ENCODE measurements at places on chromosomes 2 and 18.
A peak's percentile ranks its signal among the peaks of the same experiment; 100 is the strongest.

GRCh38 chr2:69178756-69179155 is 165.8 kb downstream of the ANTXR1 start:
- DNase-seq = no peak

DNA sequence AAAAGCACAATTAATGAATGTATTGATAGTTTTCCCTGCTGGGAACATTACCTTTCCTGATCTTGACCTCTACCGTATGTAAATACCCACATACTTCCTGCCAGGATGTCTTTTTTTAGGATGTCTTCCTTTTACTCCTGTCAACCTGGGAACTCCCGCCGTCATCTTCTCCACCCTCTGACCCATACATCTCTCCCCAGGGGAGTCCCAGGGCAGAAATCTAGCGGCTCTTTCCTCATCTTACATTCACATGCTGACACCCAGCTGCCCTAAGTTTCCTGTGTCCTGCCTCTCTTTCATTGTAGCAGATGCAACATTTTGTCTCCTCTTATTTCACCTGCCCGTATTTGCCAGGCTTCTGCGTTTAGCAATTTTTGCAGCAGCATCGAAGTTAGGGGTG is 107.8 kb downstream of the CRIM1 start:
- no peak for DNase-seq

GRCh38 chr18:3840766-3841165 is 390.8 kb downstream of the TGIF1 start:
- DNase-seq = no peak

DNA sequence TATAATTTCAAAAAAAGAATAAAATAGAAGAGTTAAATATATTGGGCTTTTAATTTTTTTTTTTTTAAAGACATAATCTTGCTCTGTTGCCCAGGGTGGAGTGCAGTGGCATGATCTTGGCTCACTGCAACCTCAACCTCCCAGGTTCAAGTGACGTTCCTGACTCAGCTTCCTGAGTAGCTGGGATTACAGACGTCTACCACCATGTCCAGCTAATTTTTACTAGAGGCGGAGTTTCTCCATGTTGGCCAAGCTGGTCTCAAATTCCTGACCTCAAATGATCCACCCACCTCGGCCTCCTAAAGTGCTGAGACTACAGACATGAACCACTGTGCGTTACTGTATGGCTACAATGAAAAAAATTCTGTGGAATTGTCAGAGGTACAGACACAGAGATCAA is 98.1 kb upstream of the RGPD4 start:
- DNase-seq = no peak

DNA sequence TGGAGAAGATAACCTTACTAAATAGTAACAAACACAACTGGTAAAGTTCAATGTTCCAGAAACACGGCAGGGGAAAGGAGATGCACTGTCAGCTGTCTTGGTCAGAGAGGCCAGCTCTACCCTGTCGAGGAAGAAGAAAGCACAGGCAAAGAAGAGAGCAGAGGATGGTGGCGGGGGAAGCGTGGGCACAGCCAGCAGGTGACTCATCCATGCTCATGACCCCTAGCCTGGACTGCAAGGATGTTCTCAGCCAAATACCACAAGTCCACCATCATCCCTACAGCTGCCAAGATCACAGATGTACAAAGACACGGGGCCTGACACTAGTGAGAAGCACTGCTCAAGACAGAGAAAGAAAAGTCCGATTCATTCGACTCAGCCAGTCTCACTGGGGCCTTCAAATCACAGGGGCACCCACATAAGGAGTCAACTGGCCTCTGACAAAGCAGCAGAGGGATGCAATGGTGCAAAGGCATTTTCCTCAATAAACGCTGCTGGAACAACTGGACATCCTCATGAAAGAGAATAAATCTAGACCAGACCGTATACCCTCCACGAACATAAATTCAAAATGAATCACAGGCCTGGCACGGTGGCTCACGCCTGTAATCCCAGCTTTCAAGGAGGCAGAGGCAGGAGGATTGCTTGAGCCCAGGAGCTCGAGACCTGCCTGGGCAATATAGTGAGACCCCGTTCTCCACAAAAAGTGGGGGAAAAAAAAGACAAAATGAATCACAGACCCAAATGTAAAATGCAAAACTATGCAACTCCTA is 5.6 kb downstream of the DTYMK start:
- no peak for DNase-seq

GRCh38 chr18:697012-697411 is 15.4 kb downstream of the ENOSF1 start:
- DNase-seq = no peak

GRCh38 chr2:238635647-238636051 is 208.9 kb downstream of the ASB1 start:
- DNase-seq = no peak

DNA sequence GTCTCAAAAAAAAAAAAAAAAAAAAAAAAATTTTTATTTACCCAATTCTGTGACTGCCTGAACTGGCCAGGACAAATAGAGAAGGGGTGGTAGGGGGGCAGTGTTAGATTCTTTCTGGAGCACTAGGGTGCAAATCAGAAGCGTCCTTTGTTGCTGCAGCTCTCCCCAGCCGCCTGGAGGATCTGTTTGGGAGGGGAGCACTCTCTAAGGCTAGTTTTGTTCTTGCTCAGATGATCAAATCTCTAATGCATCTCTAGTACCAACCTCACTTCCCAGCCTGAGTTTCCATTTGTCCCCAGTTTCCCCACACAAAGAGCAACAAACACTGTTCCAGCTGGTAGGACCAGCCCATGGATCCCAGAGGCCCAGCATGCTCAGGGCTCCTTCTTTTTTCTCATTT is 83.0 kb downstream of the GBX2 start:
- DNase-seq = no peak

DNA sequence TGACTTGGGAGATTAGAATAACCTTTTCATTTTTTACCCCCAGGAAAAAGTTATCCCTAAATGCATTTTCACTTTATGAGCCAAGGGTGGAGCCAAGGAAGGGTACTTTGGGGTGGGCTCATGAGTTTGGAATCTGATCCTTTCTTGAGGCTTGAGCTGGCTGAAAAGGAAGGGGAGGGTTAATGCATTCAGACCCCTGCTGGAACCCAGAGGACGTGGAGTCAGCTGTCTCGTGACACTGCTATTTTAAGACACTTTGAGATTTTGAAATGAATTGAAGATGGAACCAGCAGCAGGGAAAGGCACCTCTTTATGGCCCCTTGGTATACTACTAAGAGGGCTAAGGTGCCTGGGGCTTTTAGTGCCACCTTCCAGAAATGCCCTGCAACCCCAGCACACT is 90.4 kb downstream of the MARCHF4 start:
- no peak for DNase-seq

DNA sequence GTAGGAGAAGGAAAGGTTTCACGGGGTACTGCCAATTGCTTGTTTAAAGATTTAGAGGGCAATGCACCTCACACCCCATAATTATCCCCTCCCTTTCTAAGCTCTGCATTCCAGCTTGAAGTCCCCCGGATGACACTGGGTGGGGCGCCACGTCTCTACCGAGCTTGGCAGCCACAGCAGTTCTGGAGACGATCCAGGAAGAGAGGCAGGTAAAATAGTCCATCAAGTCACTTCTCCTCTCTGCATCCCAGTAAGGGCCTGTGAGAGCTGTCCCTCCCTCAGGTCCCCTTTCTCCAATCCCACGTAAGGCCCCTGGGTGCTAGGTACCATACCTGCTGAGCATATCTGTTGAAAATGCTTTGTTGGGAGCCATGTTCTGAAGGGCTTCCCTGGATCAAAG is 65.7 kb downstream of the CAPN13 start:
- DNase-seq = no peak

GRCh38 chr2:186592137-186592875 is 2.5 kb downstream of the ITGAV start:
- DNase-seq = no peak

DNA sequence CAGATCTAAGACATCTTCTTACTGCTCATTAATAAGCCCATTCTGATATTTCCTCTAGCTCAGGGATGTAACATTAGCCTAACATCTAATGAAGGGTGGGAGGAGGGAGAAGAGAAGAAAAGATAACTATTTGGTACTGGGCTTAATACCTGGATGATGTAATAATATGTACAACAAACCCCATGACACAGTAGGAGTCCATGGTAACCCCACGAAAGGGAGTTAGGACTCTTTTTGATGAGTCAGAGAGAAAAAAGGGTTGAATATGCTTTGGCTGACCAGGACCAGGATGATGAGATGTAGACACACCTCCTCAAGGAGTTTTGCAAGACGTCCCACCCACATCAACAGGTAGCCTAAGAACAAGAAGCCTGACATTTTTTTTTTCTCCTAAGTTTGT is 34.4 kb upstream of the DLX2 start:
- DNase-seq = no peak

- DNase-seq = no peak
Observed at GRCh38 chr2:29663268-29663667, 258.1 kb downstream of the ALK start.

- DNase-seq = no peak
Observed at GRCh38 chr2:21416226-21416625, 292.5 kb downstream of the TDRD15 start.

DNA sequence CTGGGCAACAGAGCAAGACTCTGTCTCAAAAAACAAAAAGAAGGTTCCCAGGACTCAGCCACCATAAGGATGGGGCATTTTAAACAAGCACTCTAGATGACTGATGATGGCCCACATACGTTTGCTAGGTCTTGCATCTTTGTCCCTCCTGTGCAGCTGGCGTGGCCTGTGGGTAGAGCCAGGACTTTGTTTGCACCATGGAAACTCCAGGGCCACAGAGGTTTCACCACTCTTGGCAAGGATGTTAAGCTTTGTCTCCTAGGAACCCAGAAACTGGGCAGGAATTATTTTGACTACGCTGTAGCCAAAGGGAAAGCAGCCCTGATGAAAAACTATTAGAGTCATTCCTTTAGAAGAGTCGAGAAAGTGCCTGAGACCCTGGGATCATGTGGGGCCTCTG is 75.3 kb upstream of the STPG4 start:
- no peak for DNase-seq

- DNase-seq = no peak
Observed at GRCh38 chr2:199460101-199460671, 2.4 kb upstream of the SATB2 start.

DNA sequence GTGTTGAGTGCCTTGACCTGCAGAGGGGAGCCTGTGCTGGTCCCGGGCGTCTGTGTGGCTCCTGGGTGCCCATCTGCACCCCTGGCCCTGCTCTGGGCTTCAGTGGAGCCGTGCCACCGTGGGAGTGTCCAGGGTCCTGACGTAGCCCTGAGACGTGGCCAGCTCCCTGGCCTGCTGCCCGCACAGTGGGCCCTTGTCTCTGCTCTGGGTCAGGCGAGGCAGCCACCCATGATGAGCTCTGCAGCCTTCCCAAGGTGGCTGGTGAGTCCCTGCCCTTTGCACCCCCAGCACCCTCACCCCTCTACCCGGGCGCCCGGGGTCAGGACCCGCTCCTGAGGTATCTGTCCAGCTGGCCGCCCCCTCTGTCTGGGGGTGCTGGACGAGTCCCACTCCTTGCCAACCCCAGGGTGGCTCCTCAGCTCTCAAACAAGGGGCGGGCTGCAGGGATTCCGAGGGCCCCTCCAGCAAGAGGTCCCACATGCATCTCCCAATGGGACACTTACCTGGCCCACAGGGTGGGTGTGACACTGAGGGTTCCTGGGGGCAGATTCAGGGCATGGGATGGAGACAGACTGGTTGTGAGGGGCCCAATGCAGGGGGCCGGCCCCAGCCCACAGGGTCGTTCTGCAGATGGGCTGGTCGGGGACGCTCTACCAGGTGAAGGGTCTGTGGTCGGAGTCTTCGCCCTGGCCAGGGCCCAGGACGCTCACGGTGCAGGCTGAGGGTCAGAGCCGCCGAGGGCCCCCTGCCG is 2.4 kb downstream of the NEU4 start:
- DNase-seq = peak; percentile 8

DNA sequence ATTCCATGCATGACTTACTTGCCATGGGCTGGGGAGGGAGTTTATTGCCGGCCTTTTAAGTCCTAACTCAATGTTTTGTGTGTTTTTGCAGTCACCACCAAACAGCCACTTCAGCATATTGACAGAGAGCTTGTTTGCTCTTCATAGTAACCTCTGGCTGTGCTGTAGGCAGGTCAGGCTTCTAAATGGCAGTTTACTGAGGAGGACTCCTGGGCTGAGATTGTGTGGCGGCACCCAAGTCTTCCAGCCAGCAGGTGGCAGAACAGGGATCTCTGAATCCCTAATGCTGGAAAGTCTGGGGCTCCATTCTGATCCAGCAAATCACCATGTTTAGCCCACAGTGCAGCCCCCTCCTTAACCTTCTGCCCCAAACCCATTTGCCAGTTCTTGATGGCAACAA is 121.2 kb downstream of the CAPN13 start:
- peak; percentile 24 for DNase-seq

- no peak for DNase-seq
Observed at GRCh38 chr2:19176172-19176852, 182.1 kb downstream of the OSR1 start.

DNA sequence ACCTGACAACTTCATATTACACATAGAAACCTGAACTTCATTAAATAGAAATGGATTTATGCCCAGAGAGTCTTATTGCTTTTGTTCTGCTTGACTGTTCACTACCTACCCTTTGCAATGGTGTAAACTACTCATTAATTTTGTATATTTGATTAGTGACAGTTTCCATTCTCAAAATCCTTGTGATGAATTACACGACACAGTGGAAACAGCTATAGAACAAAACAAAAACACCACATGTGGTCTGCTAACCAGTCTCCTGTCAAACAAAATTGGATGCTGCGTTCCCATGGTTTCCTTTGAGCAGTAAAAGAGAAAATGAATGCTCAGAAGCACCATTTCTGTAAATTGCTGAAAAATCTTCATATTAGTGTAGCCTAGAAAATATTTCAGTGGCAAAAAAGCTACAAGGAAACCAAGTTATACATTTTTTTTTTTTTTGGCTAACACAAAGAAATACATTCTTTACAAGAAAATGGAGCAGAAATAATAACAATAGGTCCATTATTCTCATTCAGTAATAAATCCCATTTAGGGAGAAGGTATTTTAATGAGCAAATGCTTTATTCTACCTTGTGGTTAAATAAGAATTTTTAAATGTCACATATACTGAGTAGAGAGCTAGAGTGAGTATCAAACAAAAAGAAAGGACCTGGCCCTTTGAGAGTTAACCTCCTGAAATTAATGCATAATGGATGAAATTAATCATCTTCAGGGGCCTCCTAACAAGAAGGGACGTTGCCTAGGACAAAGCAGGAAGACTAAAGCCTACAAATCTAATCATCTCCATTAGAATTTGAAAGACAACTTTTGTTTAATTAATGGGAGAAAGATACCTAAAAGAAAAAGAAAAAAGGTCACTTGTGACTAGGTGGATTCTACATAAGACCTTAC is 355.1 kb upstream of the ZC3H15 start:
- DNase-seq = no peak

- DNase-seq = no peak
Observed at GRCh38 chr2:234669621-234670020, 172.7 kb upstream of the ARL4C start.

GRCh38 chr2:204900910-204901309 is 355.6 kb downstream of the PARD3B start:
- DNase-seq = no peak

GRCh38 chr2:154698296-154698720 is at the start of gene KCNJ3:
KCNJ3 (plus strand) TSS chr2:154698695; CDS start chr2:154698776, 81 bp downstream.
- DNase-seq = no peak

- peak; percentile 49 for DNase-seq
Observed at GRCh38 chr2:100292022-100292580, 30.2 kb downstream of the LONRF2 start.
